ENCODE measurements at places on chromosomes 2 and 18.

DNA sequence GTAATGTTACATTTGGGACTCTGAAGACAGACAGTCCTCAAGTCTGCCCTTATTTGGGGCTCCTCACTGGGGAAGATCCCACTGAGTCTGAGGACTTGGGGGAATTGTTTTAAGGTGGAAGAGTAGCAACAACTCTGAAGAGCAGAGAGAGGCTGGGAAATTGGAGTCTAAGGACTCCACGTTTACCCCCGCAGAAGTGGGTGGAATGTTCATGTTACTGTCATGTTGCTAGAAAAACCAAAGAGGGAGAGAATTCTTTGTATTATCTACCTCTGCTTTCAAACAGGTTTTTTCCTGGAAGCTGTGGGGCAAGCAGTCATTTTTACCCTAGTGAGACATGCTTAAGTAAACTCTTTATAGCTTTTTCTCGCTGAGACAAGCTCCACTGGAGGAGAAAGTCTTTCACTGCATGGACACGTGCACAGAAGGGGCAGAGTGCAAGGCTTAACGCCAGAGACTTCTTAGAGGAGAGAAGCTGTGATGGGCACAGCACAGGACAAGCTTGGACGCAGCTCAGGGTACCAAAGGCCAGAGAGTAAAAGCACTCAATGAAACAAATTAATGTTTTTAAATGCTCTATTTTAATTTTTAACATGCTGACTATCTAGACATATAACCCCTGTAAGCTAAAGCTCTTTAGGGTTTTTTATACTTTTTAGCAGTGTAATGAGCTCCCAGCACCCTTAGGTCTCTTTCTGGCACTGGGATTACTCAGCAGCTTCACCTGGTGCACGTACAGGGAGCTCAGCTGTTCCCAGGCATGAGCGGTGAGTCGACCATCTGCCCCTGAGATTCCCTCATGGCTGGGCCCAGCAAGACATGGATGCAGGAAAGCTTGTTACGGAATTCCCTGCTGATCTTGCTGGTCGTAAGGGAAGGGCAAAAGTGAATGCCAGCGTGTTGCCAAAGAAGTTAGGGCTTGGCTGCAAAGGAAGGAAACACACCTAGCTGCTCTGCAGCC lies 54.5 kb upstream of the BIN1 start:
- no peak for DNase-seq

- peak; percentile 18 for DNase-seq
Observed at GRCh38 chr2:125092276-125093009, 1067.4 kb downstream of the CNTNAP5 start.

GRCh38 chr2:207693641-207694249 lies 17.7 kb upstream of the CCNYL1 start:
- DNase-seq, result no peak

GRCh38 chr2:127901339-127902056 lies 15.7 kb upstream of the AMMECR1L start:
- DNase-seq, result no peak

- DNase-seq, result no peak
Observed at GRCh38 chr2:214130114-214130513, 280.7 kb upstream of the VWC2L start.

DNA sequence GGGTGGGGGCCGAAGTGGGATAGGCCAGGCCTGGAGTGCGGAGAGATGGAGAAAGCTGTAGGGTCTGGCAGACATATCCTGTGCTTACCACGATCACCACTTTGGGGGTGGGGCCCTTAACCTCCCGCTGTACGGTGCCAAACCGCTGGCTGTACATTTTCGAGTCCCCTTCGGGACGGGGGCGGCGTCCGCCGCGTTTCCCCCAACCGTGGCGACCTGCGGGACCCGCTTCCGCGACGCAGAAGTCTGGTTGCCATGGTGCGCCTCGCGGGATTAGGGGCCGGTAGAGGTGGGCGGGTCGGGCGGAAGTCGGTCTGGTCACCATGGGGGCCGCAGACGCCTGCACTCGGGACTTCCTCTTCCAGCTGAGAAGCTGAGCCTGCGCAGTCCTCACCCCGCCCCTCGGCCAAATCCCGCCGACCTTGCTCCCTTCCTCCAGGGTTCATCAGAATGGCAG lies at the start of gene CFAP53:
TSS of gene CFAP53 (minus strand) at position 248 of the 457 bp plus-strand sequence. CDS start at position 157, 91 bp downstream.
- DNase-seq, result peak; percentile 94

- no peak for DNase-seq
Observed at GRCh38 chr2:7785700-7786099, 868.5 kb downstream of the RNF144A start.

GRCh38 chr2:323035-323434 lies 35.1 kb upstream of the ALKAL2 start:
- no peak for DNase-seq

DNA sequence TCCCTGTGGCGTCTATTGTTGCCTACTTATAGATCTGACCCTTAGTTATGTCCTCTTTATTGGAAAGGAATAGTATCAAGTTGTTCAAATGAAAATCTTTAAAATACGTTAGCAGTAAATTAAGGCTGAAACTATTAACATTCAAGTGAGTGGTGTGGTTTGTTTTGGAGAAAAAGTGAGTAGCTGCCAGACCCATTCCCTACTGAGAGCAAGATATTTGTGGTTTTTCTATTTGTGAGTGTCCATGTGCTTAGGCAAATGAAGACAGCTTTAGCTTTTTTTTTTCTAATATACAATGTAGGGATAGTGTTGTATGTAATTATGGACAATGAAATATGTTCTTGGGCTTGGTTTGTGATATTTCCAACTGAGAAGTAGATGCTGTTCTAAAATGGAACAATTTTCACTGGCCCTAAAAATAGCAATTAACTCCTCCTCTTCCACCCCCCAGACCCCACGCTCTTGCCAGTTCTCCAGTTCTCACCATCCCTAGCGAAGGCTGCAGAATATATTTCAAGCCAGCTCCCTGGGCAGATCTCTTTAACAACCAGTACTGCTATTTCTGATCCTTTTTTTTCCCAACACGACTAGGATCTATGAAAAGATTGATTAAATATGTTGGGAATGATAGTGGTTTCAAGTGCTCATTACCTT lies 83.1 kb downstream of the CCDC85A start:
- DNase-seq, result no peak

DNA sequence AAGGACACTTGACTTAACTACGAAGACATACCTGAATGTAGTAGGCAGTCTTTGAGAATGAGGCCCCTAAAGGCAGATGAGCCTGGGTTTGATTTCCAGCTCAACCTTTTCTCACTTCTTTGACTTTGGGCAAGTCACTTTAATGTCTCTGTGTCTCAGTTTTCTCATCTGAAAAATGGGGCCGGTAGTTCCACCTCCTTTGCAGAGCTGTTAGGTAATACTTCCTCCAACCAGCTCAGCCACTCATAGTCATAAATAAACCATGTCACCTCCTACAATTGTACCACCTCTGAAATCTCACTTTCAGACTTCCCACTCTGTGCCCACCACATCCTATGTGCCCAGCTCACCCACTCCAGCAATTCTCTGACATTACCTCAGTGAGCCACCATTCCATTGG lies 10.4 kb downstream of the ARHGAP25 start:
- no peak for DNase-seq

- DNase-seq, result no peak
Observed at GRCh38 chr18:79850731-79851130, 53.0 kb downstream of the KCNG2 start.

DNA sequence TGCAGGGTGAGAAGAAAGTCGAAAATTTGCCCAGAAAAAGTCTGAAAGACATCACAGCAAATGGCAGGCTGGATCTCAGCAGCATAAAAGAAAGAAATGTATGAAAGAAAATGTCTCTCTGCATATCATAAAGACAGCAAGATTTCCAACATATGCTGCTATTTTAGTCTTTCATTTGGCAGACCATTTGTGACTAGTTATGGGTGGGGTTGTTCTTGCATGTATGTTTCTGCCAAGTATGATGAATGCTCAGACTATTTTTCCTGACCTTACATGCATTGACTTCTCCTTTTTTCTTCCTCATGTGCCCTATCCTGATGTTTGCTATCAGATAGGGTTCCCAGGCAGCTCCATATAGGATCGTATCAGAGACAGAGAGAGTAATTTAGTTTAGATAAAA lies 58.5 kb upstream of the PARD3B start:
- no peak for DNase-seq

GRCh38 chr2:134493797-134494196 lies 225.0 kb downstream of the TMEM163 start:
- DNase-seq, result no peak

GRCh38 chr2:225290757-225291400 lies 108.6 kb upstream of the NYAP2 start:
- DNase-seq, result no peak

DNA sequence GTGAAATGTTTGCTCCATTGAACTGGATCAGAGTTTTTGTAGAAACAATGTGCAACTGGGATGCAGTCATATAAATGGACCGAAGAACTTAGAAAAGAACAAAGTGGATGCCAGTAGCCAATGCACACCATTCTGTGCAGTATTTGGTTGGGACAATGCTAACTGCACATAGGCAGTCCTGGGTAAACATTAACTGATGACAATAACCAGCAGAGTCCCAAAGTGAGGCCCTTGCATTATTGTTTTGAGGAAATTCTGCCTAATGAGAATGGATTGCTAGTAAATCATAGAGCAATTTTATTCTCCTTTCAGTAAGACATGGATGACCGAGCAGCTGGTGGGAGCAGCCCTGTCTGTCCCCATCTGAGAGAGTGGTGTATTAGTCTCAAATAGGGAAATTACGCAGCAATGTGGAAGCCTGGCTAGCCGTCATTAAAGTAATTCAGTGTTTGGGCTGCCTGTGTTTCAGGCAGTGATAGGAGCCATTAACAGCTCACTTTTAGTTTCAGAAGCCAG lies 94.9 kb downstream of the KCTD1 start:
- no peak for DNase-seq

GRCh38 chr2:11740723-11741122 lies 5.7 kb upstream of the LPIN1 start:
- DNase-seq, result no peak

DNA sequence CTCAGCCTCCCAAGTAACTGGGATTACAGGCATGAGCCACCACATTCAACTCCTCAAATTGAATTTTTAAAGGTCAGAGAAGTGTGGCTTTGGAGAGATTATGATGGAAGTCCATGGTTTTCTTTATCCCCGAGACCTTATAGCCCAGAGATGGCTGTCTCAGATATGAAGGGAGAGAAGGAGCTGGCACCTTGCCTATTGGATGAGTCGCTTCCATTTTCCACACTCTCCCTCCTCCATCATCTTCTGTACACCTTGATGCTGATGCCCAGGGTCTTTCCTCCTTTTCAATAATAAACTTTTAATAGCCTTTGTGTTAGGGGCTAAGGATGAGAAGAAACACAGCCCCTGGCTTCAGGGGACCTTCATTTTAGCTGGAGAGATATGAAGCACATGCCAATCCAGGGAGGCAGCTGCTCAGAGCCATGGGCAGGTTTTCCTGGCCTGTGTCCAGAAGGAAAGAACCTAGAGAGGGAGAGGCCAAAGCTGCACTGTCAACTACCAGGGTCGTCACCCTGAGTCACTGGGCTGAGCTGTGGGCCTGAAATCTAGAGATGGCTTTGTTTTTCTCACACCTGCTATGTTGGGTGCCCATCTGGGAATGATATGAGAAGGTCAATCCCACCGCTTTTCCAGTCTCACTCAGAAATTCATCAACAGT lies 146.0 kb upstream of the SERTAD2 start:
- DNase-seq, result no peak

DNA sequence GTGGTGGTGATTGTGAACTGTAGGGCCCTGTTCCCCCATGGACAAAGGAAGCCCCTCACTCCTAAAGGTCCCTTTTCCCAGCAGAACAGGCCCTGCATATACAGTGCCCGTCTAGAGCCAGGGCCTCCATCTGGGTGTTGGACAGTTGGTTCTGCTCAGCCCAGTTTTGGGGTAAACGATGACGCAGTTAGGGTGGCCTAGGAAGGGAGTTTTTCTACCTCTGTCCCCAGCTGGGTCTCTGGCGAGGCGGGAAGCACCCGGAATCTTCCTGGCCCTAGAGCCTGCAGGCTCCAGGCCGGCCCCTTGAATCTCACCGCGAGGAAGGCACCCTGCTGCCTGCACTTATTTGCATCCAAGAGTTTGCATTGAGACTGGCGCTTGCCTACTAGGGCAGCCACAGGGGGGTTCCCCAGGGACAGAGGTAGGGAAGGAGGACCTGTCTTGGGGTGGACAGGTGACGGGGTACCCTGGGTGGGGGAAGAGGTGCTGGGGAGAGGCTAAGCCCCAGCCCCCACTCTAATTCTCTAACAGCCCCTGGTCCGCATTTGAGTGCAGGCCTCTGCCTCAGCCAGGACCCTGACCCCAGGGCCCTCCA lies 529 bp upstream of the MTA3 start:
- DNase-seq, result peak; percentile 20

DNA sequence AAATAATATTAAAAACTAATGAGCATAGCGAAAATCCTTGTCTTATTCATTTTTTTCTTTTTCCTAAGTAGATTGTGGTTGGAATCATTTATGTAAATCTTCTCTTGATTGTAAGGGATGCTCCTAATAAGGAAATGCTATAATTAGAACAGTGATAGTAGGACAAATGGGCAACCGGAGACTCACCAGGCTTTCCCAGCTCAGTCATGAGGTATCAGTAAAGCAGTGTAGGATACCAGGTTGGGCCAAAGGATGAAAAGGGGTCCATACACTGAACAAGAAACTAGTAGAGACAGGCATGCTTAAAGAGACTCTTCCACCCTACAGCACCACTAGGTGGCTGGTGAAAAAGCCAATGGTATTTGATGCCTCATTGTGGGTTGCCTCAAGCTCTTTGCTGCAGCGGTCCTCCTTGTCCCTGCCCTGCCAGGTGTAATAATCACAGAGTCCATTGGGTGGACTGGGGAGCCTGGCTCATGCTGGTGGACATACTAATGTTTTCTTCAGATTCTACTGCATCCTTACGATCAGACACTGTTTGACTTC lies 71.4 kb upstream of the FAM98A start:
- no peak for DNase-seq

DNA sequence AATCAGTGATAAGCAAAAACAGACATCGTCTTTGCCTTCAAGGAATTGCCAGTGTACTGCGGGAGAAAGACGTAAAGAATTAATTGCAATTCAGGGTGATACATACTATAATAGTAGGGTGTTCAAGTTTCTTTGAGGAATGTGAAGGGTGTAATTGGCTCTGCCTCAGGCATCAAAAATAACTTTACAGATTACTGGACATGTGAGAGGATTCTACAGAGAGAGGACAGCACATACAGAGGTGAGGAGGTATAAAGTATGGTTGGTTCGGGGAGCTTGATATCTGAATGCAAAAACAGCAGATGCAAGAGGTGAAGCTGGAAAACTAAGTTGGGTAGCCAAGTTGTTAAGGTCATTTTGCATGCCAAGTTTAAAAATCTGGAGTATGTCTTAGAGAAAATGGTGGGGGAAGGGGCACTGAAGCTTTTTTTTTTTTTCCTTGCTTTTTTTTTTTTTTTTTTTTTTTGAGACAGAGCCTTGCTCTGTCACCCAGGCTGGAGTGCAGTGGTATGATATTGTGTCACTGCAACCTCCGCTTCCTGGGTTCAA lies 227.5 kb upstream of the FOSL2 start:
- DNase-seq, result no peak

GRCh38 chr2:187075671-187076070 lies 226.7 kb upstream of the ZSWIM2 start:
- no peak for DNase-seq

DNA sequence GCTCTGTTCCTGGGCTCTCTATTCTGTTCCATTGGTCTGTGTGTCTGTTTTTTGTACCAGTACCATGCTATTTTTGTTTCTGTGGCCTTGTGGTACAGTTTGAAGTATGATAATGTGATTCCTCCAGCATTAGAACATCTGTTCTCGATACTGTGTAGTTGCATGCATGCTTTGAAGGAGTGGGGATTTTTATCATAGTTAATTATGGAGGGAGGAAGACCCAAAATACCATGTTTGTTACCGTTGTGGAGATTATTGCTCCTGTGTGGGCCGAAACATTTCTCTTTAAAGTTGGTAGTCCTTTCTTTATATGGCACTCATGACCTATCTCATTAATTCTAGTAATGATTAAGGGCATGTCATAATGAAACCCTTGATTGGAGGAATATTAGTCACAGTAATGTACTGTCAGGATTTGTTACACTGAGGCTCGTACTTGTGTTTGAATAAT lies 87.6 kb downstream of the TTC27 start:
- DNase-seq, result no peak

All from NCI-H1092 treated with DMSO at 0.1 percent for 48 hours (cell line).